Trophoblast cell (in vitro differentiated cells and primary cell): ENCODE measurements at places on chromosomes 3 and 15.

DNA sequence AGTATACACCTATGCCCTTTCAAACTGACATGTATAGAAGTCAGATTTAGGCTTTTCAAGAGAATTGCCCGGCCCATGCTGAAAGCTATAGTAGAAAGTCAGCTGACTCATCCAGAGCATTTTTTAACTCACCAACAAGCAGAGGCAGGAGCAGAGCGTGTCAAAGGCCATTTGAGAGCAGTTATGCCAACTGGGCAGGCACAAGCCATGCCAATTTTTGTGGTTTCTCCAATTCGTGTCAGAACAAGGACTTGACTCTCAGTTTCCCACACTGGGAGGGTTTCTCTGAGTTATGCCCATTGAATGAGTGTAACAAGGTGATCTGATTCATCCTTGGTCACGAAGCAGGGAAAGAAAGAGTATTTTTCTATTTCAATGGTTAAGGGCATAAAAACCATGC, 403.3 kb upstream of the THBS1 start:
- H3K4me1 ChIP-seq = peaks cover 6% of the 10 kb centered on the region
- H3K27me3 ChIP-seq = no peaks in the 10 kb centered on the region
- DNase-seq = no peak
- no peak overlapping the region for H3K4me3 ChIP-seq
- no peaks in the 10 kb centered on the region for H3K36me3 ChIP-seq

DNA sequence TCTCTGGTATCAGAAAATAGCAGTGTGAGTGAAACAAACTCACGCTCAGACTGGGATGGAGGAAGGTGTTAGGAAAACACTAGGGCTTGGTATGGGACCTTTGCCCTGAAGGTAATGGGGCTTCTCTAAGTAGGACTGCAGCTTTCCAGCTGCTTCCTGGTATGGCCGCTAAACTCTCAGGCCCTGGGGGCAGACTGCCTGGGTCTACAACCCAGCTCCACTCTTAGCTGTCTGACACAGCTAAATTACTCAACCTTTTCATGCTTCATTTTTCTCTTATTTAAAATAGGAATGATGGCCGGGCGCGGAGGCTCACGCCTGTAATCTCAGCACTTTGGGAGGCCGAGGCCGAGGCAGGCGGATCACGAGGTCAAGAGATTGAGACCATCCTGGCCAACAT, 5.2 kb upstream of the YEATS2 start:
- no peak overlapping the region for H3K4me3 ChIP-seq
- H3K4me1 ChIP-seq = peaks cover 2% of the 10 kb centered on the region
- H3K27me3 ChIP-seq = no peaks in the 10 kb centered on the region
- H3K27ac ChIP-seq = no peak overlapping the region

DNA sequence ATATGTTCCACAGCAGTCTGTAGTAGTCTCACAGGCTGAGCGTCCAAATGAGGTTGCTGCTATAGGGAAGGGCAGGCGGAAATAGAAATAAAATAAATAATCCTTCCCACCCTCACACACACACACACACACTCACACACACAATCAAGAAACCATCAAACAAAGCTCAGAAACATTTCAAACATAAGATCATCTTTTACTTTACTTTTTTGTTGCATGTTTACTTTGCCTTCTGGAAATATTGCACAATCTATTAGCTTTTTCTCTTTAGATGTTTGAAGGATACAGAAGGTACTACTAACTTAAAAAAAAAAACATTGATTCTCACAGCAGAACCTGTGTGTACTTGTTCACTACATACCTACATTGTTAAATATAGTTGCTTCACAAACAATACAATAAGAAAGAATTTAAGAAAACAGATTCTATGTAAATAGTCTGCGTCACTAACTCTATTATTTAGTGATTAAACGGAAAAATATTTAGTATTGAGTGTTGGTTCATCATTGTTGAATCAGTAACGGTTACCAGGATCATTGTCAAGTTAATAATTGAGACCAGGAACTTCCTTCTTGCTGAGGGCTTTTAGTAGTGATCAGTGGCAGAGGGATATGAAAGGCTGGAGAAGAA, 20.5 kb downstream of the ALCAM start:
- H3K27me3 ChIP-seq = no peaks in the 10 kb centered on the region
- no peaks in the 10 kb centered on the region for H3K4me1 ChIP-seq
- H3K27ac ChIP-seq = no peak overlapping the region
- H3K36me3 ChIP-seq = no peaks in the 10 kb centered on the region
- H3K4me3 ChIP-seq = no peak overlapping the region
- no peak for DNase-seq

DNA sequence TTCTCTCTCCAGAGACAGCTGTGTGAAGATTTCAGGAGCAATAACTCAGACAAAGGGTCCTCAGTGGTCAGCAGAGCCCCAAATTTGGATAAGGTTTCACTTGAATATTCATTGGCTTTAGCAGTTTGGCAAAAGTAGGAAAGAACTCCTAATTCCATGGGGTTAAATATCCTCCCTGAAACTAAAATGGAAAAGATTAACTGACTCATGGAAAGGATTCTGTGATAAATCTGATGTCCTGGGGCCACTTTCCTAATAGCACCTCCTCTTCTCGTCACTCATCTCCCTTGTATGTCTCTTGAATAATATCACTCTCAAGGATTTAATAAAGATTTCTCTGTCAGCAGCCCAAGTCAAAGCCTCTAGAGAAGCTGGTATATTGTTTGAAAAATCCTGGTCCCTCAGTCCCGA, 33.3 kb upstream of the TBC1D23 start:
- no peak overlapping the region for H3K4me3 ChIP-seq
- no peaks in the 10 kb centered on the region for H3K36me3 ChIP-seq
- H3K27me3 ChIP-seq = no peaks in the 10 kb centered on the region
- no peak overlapping the region for H3K27ac ChIP-seq

GRCh38 chr3:15894382-15894781, 96.6 kb upstream of the ANKRD28 start:
- no peaks in the 10 kb centered on the region for H3K4me1 ChIP-seq
- no peak overlapping the region for H3K27ac ChIP-seq
- DNase-seq = no peak
- no peak overlapping the region for H3K4me3 ChIP-seq
- no peaks in the 10 kb centered on the region for H3K36me3 ChIP-seq

DNA sequence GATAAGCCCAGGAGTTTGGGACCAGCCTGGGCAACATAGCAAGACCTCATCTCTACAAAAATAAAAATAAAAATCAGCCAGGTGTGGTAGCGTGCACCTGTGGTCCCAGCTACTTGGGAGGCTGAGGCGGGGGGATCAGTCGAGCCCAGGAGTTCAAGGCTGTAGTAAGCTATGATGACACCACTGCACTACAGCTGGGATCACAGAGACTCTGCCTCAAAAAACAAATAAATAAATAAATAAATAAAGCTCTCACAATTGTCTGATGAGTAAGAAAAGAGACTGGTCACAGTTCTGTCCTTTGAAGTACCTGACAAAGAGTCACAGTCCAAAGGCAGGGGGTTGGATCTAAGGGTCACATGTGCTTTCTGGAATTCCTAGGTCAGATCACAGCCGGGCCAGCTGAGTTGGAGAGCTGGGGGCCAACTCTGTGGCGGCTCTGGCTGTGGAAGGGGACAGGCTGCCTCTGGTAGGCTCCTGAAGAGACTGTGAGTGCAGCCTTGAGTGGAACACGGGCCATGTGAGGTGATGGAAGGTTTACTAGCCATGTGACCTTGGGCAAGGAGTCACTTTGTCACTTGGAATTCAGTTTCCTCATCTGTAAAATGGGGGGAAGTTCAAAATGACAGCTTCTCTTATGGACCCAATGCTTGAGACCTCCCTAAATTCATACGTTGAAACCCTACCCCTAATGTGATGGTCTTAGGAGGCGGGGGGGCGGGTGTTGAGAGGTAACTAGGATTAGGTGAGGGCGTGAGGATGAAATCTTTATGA, 47.2 kb downstream of the WHAMM start:
- no peaks in the 10 kb centered on the region for H3K36me3 ChIP-seq
- DNase-seq = no peak
- H3K27ac ChIP-seq = no peak overlapping the region
- H3K4me3 ChIP-seq = no peak overlapping the region
- peaks cover 6% of the 10 kb centered on the region for H3K4me1 ChIP-seq

DNA sequence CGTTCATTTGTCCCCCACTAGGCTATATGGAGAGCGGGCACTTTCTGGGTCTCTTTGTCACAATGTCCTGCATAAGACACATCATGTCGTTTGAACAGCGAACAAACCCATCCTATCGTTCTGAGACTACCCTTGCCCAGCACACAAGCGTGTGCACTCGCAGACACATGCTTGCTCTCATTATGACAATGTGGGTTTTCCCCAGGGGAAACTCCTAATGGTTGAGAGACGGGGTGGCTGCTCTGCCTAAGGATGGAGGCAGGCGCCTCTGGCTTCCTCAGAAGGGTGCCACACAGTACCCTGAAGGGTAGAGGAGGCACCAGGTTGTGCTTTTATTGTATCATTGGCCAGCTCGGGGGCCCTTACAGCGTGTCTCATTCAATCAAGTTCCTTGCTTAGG, 51.0 kb upstream of the MYZAP start:
- H3K27ac ChIP-seq = no peak overlapping the region
- no peaks in the 10 kb centered on the region for H3K27me3 ChIP-seq
- no peak overlapping the region for H3K4me3 ChIP-seq
- DNase-seq = peak; percentile 30
- peaks cover 18% of the 10 kb centered on the region for H3K36me3 ChIP-seq
- H3K4me1 ChIP-seq = peaks cover 18% of the 10 kb centered on the region

DNA sequence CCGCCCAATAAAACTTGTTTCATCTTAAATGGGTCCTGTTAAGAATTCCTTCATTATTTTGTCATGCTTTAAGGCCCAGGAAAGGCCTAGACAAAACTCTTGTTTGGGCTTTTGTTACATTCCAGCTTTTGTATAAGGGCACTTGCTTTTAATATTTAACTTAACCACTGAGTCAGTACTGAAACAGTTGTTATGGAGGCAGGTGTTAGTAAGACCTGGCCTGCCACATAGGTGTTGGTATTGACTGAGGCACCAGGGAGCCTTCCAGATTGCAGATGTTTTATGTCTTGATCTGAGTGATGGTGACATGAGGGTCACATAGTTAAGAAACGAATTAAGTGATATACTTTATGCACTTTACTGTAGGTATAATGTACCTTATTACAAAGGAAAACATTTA, 274.9 kb upstream of the TGFBR2 start:
- no peaks in the 10 kb centered on the region for H3K27me3 ChIP-seq
- no peak overlapping the region for H3K27ac ChIP-seq
- peaks cover 7% of the 10 kb centered on the region for H3K4me1 ChIP-seq
- H3K4me3 ChIP-seq = no peak overlapping the region

- no peak for DNase-seq
- H3K36me3 ChIP-seq = no peaks in the 10 kb centered on the region
- H3K27me3 ChIP-seq = no peaks in the 10 kb centered on the region
- H3K27ac ChIP-seq = no peak overlapping the region
Observed at GRCh38 chr3:127811717-127812116, 10.6 kb downstream of the MGLL start.

GRCh38 chr3:115068799-115069198, 78.3 kb downstream of the ZBTB20 start:
- no peaks in the 10 kb centered on the region for H3K27me3 ChIP-seq
- no peaks in the 10 kb centered on the region for H3K36me3 ChIP-seq
- no peak overlapping the region for H3K27ac ChIP-seq
- DNase-seq = no peak

DNA sequence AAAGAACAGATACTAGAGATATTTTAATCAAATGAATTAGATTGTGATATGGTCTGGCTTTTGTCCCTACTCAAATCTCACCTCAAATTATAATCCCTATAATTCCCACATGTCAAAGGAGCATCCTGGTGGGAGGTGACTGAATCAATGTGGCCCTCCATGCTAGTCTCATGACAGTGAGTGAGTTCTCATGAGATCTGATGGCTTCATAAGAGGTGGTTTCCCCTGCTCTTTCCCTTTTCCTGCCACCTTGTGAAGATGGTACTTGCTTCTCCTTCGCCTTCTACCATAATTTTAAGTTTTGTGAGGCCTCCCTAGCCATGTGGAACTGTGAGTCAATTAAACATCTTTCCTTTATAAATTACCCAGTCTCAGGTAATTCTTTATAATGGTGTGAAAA, 82.8 kb downstream of the FAIM start:
- no peaks in the 10 kb centered on the region for H3K27me3 ChIP-seq
- no peak for DNase-seq
- no peak overlapping the region for H3K27ac ChIP-seq
- no peaks in the 10 kb centered on the region for H3K4me1 ChIP-seq
- no peak overlapping the region for H3K4me3 ChIP-seq

- H3K36me3 ChIP-seq = peaks cover 9% of the 10 kb centered on the region
- H3K4me1 ChIP-seq = peaks cover 25% of the 10 kb centered on the region
- no peak overlapping the region for H3K4me3 ChIP-seq
- peak overlapping the region; percentile 94 for H3K27ac ChIP-seq
Observed at GRCh38 chr3:196792771-196793170, 53.1 kb downstream of the PAK2 start.

GRCh38 chr15:78641749-78642275, 802 bp upstream of the CHRNB4 start:
- H3K27ac ChIP-seq = no peak overlapping the region
- DNase-seq = no peak

DNA sequence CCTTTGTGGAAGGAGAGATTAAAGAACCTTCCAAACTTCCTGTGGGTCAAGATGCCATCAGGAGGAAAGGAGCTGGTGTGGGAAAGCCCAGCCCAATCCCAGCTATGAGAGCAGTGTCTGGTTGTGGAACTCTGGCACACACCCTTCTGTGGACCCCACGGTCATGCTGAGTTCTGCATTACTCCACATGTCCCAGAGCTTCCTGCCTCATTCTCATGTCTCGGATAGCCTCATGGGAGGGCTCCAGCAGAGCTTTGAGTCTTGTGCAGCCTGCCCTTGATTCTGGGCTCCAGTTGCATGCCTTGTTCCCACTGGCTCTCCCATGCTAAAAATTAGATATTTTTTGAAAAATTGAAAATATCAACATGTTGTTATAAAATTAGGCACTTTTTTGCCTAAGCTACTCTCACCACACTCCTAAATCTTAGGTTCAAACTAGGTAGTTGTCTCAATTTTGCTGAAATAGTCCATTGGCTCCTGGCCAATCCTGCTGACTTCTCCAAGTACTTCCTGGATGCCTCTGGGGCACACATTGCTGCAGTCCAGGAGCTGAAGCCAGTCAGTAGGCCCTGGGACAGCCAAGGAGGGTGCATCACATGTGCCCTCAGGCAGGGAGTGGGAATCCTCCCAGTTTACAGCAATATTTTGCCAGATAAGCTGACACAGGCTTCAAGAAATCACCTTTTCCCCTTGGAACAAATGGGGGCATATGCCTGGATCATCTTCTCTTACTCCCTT, 144.3 kb downstream of the EEFSEC start:
- no peaks in the 10 kb centered on the region for H3K36me3 ChIP-seq
- H3K4me3 ChIP-seq = no peak overlapping the region
- no peaks in the 10 kb centered on the region for H3K27me3 ChIP-seq
- DNase-seq = peak; percentile 92

- no peak for DNase-seq
- H3K4me3 ChIP-seq = no peak overlapping the region
- H3K4me1 ChIP-seq = no peaks in the 10 kb centered on the region
- H3K27me3 ChIP-seq = no peaks in the 10 kb centered on the region
Observed at GRCh38 chr15:35166730-35167359, 81.8 kb upstream of the NANOGP8 start.

- no peak overlapping the region for H3K4me3 ChIP-seq
- no peaks in the 10 kb centered on the region for H3K4me1 ChIP-seq
- peak; percentile 54 for DNase-seq
- no peak overlapping the region for H3K27ac ChIP-seq
- no peaks in the 10 kb centered on the region for H3K27me3 ChIP-seq
Observed at GRCh38 chr15:41695750-41696436, 35.7 kb downstream of the MGA start.
